ENCODE measurements at places on chromosomes 2 and 18. TPM values are rescaled to one million over a fixed set of nuclear protein-coding genes. Genes with fewer than 3 reads are reported as not detected.

CFAP53 gene
- total RNA-seq = 0.53 TPM

SLC4A3 gene
- total RNA-seq = 0.13 TPM

EPHA4 gene
- total RNA-seq = 7.8 TPM

NDUFV2 gene
- 331 TPM for total RNA-seq

ABCG8 gene
- not detected for total RNA-seq

TRPM8 gene
- total RNA-seq = not detected

CFC1 gene
- total RNA-seq = not detected

Data from CD8-positive, alpha-beta memory T cell (primary cell).